Chondrocyte (in vitro differentiated cells): ENCODE measurements at places on chromosomes 4 and X. TPM values are rescaled to one million over a fixed set of nuclear protein-coding genes. Genes with fewer than 3 reads are reported as not detected.

The ANK2 gene
- total RNA-seq: 51.0 to 78.3 TPM (median 71.2 TPM) in 3 replicates

The TLR3 gene
- total RNA-seq: 3.2 to 7.9 TPM (median 3.4 TPM) in 3 replicates

The CITED1 gene
- total RNA-seq: 0.68 to 0.77 TPM (median 0.77 TPM) in 3 replicates

The HPRT1 gene
- 17.3 to 22.4 TPM (median 17.4 TPM) in 3 replicates for total RNA-seq

- H3K27me3 ChIP-seq: no peaks in the 10 kb centered on the region
- no peaks in the 10 kb centered on the region for H3K4me1 ChIP-seq
- no peak overlapping the region for H3K4me3 ChIP-seq
These were observed 65.2 kb upstream of the TENT5D start for GRCh38 chrX:80354966-80355465.

- no peak overlapping the region for H3K27ac ChIP-seq
- H3K4me3 ChIP-seq: no peak overlapping the region
- DNase-seq: no peak
- no peaks in the 10 kb centered on the region for H3K36me3 ChIP-seq
- no peaks in the 10 kb centered on the region for H3K27me3 ChIP-seq
- H3K4me1 ChIP-seq: no peaks in the 10 kb centered on the region
These were observed 78.9 kb downstream of the NDST3 start for GRCh38 chr4:118113220-118113619.

The DRD5 gene
- total RNA-seq: not detected in 3 replicates

DNA sequence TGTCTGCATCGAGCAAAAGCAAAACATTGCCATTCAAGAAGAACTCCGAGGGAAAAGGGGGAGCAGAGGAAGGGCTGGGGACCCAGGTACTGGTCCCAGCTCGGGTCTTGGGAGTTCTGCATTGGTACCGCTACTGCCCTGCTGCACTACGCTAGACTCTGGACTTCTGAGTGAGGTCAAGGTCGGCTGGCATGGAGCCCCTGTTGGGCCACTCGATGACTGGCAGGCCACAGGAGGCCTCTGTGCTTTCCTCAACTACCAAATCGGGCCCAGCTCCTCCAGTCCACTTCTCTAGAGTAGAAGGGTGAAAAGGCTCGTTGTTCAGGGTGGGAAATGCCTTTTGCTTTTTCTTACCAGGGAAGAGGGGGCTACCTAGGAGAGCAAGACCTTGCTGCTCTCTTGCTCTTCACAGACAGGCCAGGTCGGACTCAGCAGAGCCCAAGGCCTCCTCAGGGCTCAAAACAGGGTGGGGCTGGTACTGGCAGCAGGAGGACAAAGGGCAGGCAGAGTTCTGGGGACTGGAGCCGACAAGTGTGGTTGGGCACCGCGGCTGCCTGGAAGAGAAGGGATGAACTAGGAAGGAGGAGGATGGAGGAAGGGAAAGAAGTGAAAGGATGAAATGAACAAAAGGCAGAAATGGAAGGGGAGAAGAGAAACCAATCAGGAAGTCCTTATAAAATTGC, 8.9 kb upstream of the IRAK1 start:
- DNase-seq: no peak
- no peaks in the 10 kb centered on the region for H3K27me3 ChIP-seq

GRCh38 chr4:77960367-77960766, 96.8 kb upstream of the FRAS1 start:
- no peak overlapping the region for H3K4me3 ChIP-seq
- no peaks in the 10 kb centered on the region for H3K27me3 ChIP-seq
- no peaks in the 10 kb centered on the region for H3K4me1 ChIP-seq
- H3K27ac ChIP-seq: no peak overlapping the region
- no peaks in the 10 kb centered on the region for H3K36me3 ChIP-seq
- no peak for DNase-seq
